Kidney tubule cell (primary cell): ENCODE measurements at places on chromosomes 12 and 14.
A peak's percentile ranks its signal among the peaks of the same experiment; 100 is the strongest.

- DNase-seq, result peak; percentile 66
Measured at GRCh38 chr12:53543539-53543938, 36.3 kb upstream of the NPFF start.

DNA sequence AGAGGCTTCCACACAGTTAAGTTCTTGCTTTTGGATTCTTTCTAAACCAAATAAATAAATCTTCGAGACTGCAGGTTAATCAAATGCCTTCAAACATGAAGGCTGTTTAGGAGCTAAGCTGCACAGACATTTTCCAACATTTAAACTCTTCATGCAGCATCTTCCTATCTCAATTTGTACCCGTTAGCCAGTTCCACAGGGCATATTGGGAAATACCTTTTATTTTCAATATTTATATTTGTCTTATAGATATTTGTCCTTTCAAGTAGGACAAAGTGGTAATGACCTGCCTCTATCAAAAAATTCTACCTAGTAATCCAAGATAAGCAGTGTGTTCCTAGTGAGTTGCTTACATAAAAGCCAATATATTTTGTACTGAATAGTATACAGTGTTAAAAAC, 373.6 kb downstream of the DIO2 start:
- no peak for DNase-seq

DNA sequence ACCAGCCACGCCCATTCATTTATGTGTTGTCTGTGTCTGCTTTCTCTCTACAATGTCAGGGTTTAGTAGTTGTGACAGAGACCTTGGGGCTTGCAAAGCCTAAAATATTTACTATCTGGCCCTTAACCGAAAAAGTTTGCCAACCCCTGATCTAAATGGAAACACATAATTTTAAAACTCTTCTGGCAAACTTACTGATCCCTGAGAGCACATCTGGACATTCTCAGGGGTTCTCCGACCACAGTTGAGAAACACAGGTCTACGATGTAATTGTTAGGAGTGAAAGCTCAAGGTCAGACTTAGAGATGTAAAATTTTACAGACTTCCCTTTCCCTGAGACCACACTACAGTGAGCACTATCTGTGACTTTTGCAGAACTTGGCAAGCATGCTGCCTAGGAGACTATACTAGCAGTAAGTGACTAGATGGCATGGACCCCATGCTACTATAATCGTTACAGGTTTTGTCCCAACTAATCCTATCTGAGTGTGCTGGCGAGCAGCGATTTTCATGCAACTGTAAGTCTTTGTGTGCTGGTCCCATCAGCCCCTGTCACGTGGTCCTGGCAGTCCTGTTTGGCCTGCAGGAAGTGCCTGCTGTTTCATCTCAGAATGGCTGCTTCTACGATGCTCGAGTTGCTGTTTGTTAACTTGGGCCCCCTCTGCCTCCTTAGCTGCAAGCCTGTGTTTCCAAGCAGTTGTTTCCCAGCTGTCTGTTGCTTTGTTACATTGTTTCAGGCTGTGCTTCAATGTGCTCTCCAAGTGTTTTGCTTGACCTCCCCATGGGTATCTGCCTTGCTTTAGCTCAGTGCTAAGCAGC, 21.6 kb downstream of the TMTC2 start:
- DNase-seq, result no peak

DNA sequence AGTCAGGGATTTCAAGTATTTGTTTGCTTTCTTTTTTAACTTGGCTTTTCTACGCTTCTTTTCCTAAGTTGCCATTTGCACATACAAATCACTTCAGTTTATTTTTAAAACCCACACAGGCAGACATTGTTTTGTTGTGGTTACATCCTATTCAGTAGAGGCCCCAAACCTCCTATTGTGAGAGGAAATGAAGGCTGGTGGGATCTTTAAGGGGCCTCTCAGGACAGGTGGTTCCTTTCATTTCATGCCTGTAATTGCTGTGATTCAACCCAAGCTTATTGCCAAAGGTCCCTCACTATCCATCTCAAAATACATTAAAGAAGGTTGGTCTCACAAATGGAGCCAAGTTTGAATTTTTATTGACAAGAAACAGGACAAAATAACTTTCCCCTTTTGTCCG, 257.1 kb downstream of the ADAMTS20 start:
- DNase-seq, result no peak

DNA sequence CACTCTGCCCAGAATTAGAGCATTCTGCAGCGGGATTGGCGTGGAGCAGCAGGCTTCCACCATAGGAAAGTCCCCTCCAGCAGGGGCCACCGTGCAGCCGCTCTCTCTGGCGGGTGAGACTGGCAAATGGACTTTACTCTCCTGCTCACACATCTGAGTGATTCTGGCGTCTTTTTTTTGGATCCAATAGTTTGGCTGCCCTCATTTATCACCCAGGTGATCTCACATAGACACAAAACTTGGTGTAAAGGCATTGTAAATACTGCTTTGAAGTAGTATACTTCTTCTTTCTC, 130.3 kb downstream of the TGFB3 start:
- DNase-seq, result no peak

DNA sequence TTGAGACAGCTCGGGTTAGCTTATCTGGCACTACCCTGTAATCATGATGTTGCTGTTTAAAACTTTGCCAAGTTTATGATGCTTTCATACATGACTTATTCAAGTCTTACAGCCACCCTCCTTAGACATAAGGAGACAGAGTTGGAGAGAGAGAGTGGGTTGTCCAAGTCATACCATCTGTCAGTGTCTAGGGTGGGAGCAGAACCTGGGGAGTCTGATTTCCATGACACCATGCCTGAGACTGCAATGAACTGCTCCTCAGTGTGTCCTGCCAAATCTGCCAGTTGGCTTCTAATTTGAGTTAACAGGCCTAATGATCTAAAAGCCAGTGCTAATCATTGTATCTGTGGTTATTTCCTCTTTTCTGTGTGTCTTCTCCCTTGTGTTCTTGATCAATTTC, 43.7 kb upstream of the PHC1 start:
- no peak for DNase-seq

DNA sequence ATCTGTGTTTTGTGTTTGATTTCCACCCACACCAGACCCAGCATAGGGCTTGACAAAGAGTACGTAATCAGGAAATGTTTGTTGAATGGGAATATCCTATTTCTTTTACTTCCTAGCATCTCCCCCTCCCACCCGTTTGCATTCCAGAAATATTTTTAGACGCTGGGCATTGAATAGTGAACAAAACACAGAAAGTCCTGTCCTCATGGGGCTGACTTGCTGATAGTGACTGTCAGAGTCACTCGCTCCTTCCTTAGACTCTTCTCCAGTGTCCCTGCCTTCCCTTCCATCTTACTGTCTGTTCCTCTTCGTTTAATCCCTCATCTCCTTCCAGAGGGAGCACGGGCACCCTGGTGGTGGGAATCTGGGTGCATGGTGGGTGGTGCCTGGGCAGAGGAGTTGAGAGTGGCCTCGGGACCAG, 53.6 kb downstream of the SLC25A47 start:
- DNase-seq, result peak; percentile 44

- DNase-seq, result no peak
Measured at GRCh38 chr12:104494793-104495158, 38.0 kb downstream of the CHST11 start.

DNA sequence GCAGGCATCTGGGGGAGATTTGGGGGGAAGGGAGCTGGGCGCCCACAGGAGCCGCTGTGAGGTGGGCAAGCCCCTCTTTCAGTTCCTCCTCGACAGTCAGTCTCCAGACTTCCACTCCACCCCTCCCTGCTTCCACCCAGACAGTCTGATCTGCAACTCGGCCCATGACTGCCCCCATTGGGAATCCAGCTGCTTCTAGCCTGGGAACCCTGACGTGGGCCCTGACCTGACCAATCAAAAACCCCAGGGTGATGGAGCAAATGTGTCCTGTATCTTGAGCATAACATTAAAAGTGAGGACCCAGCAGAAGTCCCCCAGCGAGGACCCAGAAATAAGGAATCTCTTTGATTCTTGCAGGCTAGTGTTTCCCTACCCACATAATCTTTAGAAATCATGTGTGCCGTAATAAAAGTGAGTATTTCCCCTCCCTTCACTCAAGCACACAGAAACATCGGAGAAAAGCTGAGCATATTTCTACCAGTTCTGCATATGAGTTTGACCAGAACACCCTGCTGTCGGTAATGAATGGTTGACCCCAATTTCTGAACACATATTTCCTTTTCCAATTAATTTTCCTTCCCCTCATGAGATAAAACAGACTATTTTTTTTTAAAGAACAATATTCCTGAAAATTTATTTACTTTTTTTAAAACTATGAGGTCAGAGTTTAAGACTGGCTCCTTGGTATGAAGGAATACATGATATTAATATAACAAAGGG, 6.4 kb downstream of the SSH1 start:
- no peak for DNase-seq

DNA sequence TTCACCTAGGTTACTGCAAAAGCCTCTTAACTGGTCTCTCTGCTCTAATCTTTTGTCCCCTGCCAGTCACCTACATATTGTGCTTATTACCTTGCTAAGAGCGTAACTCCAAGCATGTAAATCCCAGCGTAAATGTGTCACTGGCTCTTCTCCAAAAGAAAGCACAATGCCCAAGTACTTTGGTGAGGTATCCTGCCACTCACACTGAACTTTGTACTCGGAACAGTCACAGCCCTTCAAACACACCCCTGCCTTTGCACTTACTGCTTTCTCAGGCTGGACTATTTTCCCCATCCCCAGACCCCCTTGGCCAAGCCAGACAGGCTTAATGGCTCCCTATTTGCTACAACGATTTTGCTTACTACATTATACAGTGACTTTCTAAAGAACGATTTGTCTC, 31.7 kb downstream of the GALNT4 start:
- no peak for DNase-seq

DNA sequence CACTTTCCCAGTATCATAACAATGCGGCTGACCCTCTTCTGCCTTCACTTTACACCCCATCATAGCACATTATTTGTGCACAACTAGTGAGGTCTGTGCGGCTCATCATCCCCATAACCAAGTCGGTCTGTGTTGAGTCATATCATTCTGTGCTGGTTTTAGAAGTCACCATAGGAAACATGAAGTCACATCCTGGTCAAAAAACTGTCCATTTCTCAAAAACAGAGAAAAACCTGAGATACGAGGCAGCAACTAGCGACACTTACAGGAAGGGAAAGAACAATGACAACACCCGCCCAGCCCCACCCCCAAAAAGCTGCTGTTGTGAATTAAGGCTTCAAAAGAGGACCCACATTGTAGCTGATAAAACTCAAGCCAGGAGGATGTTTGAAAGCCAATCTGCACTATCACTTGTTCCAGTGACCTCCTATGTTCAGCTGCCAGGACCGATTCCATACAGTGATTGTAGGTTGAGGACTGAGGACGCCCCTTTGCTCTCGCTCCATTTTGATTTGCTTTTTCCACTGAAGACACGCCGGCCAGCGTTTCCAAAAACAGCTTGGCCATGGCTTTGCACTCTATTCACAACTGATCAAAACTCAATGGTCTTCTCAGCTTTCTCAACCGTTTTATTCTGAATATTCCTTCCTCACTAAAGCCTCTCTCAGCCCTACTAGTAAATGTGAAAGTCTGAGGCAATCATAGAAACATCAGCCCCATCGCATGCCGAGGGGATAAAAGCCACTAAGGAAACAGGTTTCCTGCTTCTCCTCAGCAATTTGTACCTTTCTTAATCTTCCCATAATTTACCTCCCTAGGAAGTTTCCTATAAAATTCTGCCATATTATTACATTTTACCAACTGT, 87.5 kb downstream of the DUSP16 start:
- no peak for DNase-seq

GRCh38 chr14:35352274-35353233, 52.0 kb downstream of the NFKBIA start:
- DNase-seq, result no peak

- DNase-seq, result no peak
Measured at GRCh38 chr14:41154143-41154807, 452.4 kb upstream of the LRFN5 start.

GRCh38 chr12:45685680-45686079, 43.8 kb upstream of the ARID2 start:
- DNase-seq, result no peak

GRCh38 chr14:84361476-84361875, 1168.5 kb upstream of the FLRT2 start:
- no peak for DNase-seq

DNA sequence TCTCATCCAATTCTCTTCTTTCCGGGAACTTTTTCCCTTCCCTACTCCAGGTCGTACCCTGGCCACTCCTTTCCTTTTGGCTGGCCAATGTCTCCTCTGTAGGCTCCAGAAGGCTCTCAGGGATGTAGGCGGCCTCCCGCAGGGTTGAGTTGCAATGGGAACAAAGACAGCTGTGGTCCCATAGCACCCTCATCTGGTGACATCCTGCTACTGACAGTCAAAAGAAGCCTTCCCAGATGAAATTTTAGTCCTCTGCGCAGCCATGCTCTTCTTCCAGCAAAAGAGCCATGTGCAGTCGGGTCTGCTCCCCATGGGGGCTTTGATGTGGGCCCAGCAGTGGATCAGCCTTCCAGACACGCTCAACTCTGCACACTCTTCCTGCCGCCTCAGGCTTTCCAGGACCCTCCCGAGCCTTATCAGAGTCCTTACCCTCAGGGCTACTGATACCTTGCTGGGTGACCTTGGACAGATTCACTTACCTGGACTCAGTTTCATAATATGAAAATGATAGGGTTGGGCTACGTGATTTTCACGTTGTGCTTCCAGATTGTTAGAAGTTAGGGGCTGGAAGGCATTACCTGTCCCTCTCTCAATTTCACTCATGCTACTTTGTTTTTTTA, 5.5 kb upstream of the CELA1 start:
- peak; percentile 55 for DNase-seq

- DNase-seq, result no peak
Measured at GRCh38 chr14:98489115-98489514, 782.9 kb downstream of the BCL11B start.

DNA sequence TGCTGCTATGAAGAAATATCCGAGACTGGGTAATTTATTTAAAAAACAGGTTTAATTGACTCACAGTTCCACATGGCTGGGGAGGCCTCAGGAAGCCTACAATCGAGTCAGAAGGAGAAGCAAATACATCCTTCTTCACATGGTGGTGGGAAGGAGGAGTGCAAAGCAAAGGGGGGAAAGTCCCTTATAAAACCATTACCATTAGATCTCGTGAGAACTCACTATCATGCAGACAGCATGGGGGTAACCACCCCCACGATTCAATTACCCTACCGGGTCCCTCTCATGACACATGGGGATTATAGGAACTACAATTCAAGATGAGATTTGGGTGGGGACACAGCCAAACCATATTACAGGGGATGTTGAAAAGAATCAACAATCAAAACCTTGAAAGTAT, 74.9 kb downstream of the PPM1H start:
- no peak for DNase-seq
